ENCODE measurements at places on chromosomes 3 and 15. TPM values are rescaled to one million over a fixed set of nuclear protein-coding genes. Genes with fewer than 3 reads are reported as not detected.

GRCh38 chr3:196754091-196754981 lies 14.7 kb downstream of the PAK2 start:
- no peak overlapping the region for H3K4me3 ChIP-seq
- H3K27me3 ChIP-seq = no peaks in the 10 kb centered on the region
- peaks cover 4% of the 10 kb centered on the region for H3K36me3 ChIP-seq
- H3K27ac ChIP-seq = no peak overlapping the region

DNA sequence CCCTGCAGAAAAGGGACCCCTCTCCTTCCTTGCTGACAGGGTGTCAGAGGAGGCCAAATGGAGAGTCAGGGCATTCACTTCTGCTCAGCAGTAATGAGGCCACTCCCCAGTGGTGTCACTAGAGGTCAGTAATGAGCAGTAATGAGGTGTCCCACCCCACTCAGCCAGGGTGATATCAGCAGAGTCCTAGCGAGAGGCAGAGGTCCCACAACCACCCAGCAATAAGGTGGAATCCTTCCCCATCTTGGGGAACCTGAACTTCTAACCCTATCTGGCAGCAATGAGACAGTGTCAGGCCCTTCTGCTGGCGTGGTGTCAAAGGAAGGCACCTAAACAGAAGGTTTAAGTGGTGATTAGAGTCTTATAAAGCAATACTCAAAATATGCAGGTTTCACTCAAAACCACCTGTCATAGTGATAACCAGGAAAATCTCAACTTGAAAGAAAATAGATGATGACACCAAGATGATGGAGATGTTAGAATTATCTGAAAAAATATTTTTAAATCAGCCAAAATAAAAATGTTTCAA lies 12.9 kb downstream of the OCA2 start:
- no peak for DNase-seq
- no peaks in the 10 kb centered on the region for H3K4me1 ChIP-seq
- H3K27ac ChIP-seq = no peak overlapping the region

DNA sequence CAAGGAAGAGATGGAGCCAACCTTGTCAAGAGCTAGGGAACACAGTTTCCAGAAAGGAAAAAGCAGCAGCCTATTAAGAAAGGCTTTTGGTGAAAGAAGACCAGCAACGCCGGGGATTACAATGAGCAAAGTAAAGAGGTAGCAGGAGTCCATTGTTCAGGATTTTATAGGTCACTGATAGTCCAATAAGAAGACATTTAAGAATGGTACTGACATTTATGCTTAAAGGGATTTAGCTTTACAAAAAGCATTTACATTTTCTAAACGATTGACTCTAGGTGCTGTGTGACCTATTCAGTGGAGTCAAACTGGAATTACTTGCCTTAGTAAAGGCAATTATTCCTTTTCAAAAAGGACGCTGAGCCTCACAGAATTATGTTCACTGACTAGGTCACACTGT lies 40.8 kb downstream of the CSNK1G1 start:
- H3K36me3 ChIP-seq = no peaks in the 10 kb centered on the region
- H3K27me3 ChIP-seq = no peaks in the 10 kb centered on the region
- DNase-seq = no peak
- no peak overlapping the region for H3K27ac ChIP-seq
- H3K4me3 ChIP-seq = no peak overlapping the region
- peaks cover 16% of the 10 kb centered on the region for H3K4me1 ChIP-seq

- H3K4me1 ChIP-seq = peaks cover 27% of the 10 kb centered on the region
- DNase-seq = no peak
- H3K27ac ChIP-seq = no peak overlapping the region
- no peaks in the 10 kb centered on the region for H3K36me3 ChIP-seq
Measured at GRCh38 chr3:146131616-146132410, 29.2 kb downstream of the PLOD2 start.

- H3K4me1 ChIP-seq = peaks cover 13% of the 10 kb centered on the region
- no peaks in the 10 kb centered on the region for H3K36me3 ChIP-seq
- DNase-seq = no peak
- H3K27ac ChIP-seq = no peak overlapping the region
Measured at GRCh38 chr3:31777092-31777491, 204.0 kb downstream of the OSBPL10 start.

- no peaks in the 10 kb centered on the region for H3K27me3 ChIP-seq
- no peaks in the 10 kb centered on the region for H3K4me1 ChIP-seq
- no peak for DNase-seq
- H3K27ac ChIP-seq = no peak overlapping the region
Measured at GRCh38 chr3:60431599-60431958, 819.7 kb downstream of the FHIT start.

GRCh38 chr3:140176526-140176925 lies 241.5 kb downstream of the CLSTN2 start:
- no peaks in the 10 kb centered on the region for H3K36me3 ChIP-seq
- H3K27me3 ChIP-seq = no peaks in the 10 kb centered on the region
- no peak for DNase-seq
- H3K4me1 ChIP-seq = no peaks in the 10 kb centered on the region

GRCh38 chr3:144045766-144046165 lies 74.1 kb downstream of the DIPK2A start:
- H3K27me3 ChIP-seq = no peaks in the 10 kb centered on the region
- no peak for DNase-seq
- no peaks in the 10 kb centered on the region for H3K4me1 ChIP-seq
- H3K27ac ChIP-seq = no peak overlapping the region

GRCh38 chr3:120608506-120608905 lies 12.4 kb downstream of the NDUFB4 start:
- H3K27ac ChIP-seq = no peak overlapping the region
- no peaks in the 10 kb centered on the region for H3K4me1 ChIP-seq
- H3K27me3 ChIP-seq = no peaks in the 10 kb centered on the region
- no peak overlapping the region for H3K4me3 ChIP-seq
- H3K36me3 ChIP-seq = no peaks in the 10 kb centered on the region

DNA sequence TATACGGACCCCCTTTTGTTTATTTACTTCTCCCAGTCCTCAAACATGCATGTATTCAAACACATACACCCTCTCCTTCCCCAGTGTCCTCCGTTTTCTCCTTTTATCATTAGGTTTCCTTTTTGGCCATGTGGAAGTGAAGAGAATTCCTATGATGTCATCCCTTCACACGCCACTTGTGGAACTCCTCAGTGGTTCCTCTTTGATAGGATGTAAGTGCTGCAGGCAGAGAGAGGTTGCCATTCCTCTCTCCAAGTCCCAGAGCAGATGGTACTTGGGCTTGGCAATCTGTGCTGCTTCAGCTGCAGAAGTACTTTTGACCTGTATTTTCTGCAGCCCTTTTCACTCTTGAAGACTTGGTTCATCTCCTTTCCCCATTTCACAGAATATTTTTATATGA lies 32.9 kb upstream of the CRTC3 start:
- no peaks in the 10 kb centered on the region for H3K27me3 ChIP-seq
- DNase-seq = no peak
- no peak overlapping the region for H3K4me3 ChIP-seq
- peaks cover 4% of the 10 kb centered on the region for H3K36me3 ChIP-seq

DNA sequence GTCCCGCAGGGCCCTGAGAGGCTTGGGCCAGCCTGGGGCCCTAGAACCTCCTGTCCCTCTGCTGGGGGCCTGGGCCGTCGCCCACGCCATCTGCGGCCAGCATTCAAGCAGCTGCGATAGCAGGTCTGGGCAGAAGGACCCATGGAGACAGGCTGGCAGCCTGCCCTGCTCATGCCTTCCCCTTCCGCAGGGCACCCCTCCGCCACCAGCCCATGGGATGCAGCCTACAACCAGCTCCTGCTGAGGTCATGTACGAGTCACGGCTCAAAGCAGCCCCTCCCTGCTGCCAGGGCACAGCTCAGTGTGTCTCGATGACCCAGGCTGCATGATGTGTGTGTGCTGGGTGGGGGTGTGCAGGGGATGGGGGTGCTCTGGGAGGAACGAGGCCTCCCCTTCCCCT lies 27.8 kb downstream of the DUSP7 start:
- H3K27me3 ChIP-seq = no peaks in the 10 kb centered on the region
- H3K27ac ChIP-seq = no peak overlapping the region
- no peak for DNase-seq
- no peak overlapping the region for H3K4me3 ChIP-seq
- H3K36me3 ChIP-seq = no peaks in the 10 kb centered on the region

- no peak overlapping the region for H3K27ac ChIP-seq
- no peaks in the 10 kb centered on the region for H3K36me3 ChIP-seq
- DNase-seq = no peak
Measured at GRCh38 chr15:69823223-69823907, 274.4 kb downstream of the TLE3 start.

GRCh38 chr15:52343831-52344230 lies 48.2 kb upstream of the MYO5C start:
- H3K36me3 ChIP-seq = peaks cover 15% of the 10 kb centered on the region
- H3K27me3 ChIP-seq = no peaks in the 10 kb centered on the region
- DNase-seq = no peak
- H3K4me1 ChIP-seq = no peaks in the 10 kb centered on the region
- no peak overlapping the region for H3K27ac ChIP-seq

DNA sequence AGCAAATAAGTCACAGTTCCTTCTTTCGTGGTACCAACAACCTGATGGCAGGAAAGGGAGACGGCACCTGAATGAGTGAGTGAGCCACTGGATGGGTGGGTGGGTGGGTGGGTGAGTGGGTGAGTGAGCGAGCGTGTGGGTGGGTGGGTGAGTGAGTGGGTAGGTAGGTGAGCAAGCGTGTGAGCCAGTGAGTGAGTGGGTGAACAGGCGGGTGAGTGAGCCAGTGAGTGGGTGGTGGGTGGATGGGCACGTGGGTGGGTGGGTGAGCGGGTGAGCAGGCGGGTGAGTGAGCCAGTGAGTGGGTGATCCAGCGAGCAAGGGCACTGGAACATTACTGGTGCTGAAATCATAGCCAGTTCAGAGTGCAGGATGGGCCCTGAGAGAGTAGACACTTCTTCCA lies 152.8 kb downstream of the MEGF11 start:
- DNase-seq = no peak
- H3K27me3 ChIP-seq = no peaks in the 10 kb centered on the region
- no peaks in the 10 kb centered on the region for H3K4me1 ChIP-seq
- no peaks in the 10 kb centered on the region for H3K36me3 ChIP-seq
- H3K27ac ChIP-seq = no peak overlapping the region
- H3K4me3 ChIP-seq = no peak overlapping the region

- no peak overlapping the region for H3K4me3 ChIP-seq
- peaks cover 15% of the 10 kb centered on the region for H3K4me1 ChIP-seq
- H3K27me3 ChIP-seq = no peaks in the 10 kb centered on the region
Measured at GRCh38 chr15:63836579-63836978, 2.8 kb upstream of the HERC1 start.

DNA sequence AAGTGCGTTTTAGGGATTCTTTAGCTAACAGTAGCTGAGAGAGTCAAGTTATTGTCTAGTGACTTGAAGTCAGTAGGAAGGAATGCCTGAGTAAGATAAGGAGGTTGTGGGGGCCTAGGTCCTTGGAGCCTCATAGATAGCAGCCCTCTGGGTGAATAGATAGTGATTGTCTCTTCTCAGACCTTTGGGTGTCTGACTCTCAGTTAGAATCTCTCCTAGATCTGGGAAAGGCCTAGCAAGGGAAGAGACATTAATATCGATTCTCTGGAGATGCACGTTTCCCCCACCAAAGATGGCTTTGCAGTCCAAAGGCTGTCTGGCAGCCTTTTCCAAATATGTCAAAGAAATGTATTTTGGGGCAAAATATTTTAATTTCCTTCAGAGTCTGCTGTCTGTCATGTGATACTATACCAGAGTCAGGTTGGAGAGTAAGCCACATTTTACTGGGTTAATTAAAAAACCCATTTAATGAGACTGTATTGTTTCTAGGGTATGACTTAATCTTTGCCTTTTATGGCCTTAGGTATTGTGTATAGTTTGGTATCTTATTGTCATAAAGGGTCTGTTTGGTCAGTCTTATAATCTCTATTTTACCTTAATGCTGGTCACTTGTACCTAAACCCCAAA lies 92.2 kb downstream of the ST6GAL1 start:
- H3K4me3 ChIP-seq = no peak overlapping the region

The FETUB gene
- total RNA-seq = 3.7 TPM

The GOLGA6A gene
- 0.25 TPM for total RNA-seq

The SLC22A13 gene
- not detected for total RNA-seq

The ALS2CL gene
- total RNA-seq = 134 TPM

The ZNF80 gene
- 0.74 TPM for total RNA-seq

The ESYT3 gene
- 2.0 TPM for total RNA-seq

The CCR3 gene
- total RNA-seq = not detected
